ENCODE measurements at places on chromosomes 5 and 9. TPM values are rescaled to one million over a fixed set of nuclear protein-coding genes. Genes with fewer than 3 reads are reported as not detected.
A peak's percentile ranks its signal among the peaks of the same experiment; 100 is the strongest.

- H3K27ac ChIP-seq: no peak overlapping the region
- H3K36me3 ChIP-seq: no peaks in the 10 kb centered on the region
- H3K4me3 ChIP-seq: no peak overlapping the region
Observed at GRCh38 chr5:86679529-86679928, 61.8 kb downstream of the COX7C start.

SPATA31E1 gene
- polyA plus RNA-seq: not detected

DNA sequence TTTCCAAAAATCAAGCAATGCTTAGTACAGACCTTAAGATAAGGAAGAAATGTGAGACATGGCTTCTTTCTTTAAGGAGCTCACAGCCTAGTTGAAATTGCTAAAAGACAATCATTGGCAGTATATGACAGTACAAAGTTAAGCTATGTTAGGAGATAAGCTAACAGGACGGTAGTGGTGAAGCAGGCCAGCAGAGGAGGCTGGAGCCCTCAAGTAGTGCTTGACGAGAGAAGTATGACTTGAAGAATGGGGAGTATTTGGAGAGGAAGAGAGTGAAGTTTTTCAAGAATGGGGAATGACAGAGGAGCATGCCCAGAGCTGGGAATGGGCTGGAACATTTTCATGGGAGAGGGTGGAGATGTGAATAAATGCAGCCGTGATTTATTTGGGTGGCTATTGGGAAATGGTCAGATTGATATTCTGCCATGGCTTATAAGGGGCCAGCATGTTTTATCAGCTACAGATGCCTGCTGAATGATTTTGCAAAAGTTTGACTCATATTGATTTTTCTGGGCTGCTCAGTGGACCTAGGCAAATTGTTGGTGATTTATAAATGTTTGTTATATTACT lies 43.7 kb downstream of the LURAP1L start:
- DNase-seq: no peak
- no peak overlapping the region for H3K27ac ChIP-seq
- H3K36me3 ChIP-seq: no peaks in the 10 kb centered on the region
- no peaks in the 10 kb centered on the region for H3K27me3 ChIP-seq

SLCO6A1 gene
- not detected for polyA plus RNA-seq

DNA sequence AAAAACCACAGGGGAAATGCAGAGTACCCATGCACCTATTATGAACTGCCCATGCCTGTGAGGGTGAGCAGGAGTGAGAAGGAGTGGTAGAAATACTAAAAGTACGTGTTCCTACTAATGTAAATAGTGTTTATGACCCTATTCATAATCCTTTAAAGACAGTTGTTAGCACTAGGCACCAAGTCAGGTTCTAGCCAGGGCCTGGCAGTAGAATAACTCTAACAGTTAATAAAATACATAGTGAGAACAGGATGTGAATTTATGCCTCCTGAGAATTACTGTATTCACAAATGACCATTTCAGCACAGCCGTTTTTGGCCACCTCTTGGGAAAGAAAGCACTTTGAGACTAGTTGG lies 103.2 kb upstream of the TARS1 start:
- H3K27ac ChIP-seq: no peak overlapping the region
- no peaks in the 10 kb centered on the region for H3K27me3 ChIP-seq
- no peak overlapping the region for H3K4me3 ChIP-seq
- no peak for DNase-seq

GRCh38 chr5:93674866-93675459 lies 66.4 kb downstream of the POU5F2 start:
- H3K4me1 ChIP-seq: peaks cover 15% of the 10 kb centered on the region
- no peaks in the 10 kb centered on the region for H3K27me3 ChIP-seq
- no peak for DNase-seq
- H3K4me3 ChIP-seq: no peak overlapping the region
- H3K36me3 ChIP-seq: no peaks in the 10 kb centered on the region
- H3K27ac ChIP-seq: no peak overlapping the region

CRAT gene
- polyA plus RNA-seq: 76.8 TPM

GRCh38 chr9:13508086-13508485 lies 228.6 kb upstream of the MPDZ start:
- H3K4me1 ChIP-seq: no peaks in the 10 kb centered on the region
- no peaks in the 10 kb centered on the region for H3K27me3 ChIP-seq
- DNase-seq: no peak
- H3K36me3 ChIP-seq: no peaks in the 10 kb centered on the region
- H3K4me3 ChIP-seq: no peak overlapping the region

- H3K4me3 ChIP-seq: peak overlapping the region; percentile 23
- no peaks in the 10 kb centered on the region for H3K4me1 ChIP-seq
- H3K27me3 ChIP-seq: no peaks in the 10 kb centered on the region
- H3K36me3 ChIP-seq: no peaks in the 10 kb centered on the region
- DNase-seq: peak; percentile 73
Observed at GRCh38 chr9:99296291-99296951, 74.3 kb downstream of the SEC61B start.

- no peaks in the 10 kb centered on the region for H3K27me3 ChIP-seq
- H3K4me3 ChIP-seq: no peak overlapping the region
- no peaks in the 10 kb centered on the region for H3K36me3 ChIP-seq
Observed at GRCh38 chr9:111965566-111966019, 69.0 kb downstream of the UGCG start.

Measured in kidney (tissue), 22 donors.